ENCODE measurements at places on chromosomes 6 and 20. TPM values are rescaled to one million over a fixed set of nuclear protein-coding genes. Genes with fewer than 3 reads are reported as not detected.

DNA sequence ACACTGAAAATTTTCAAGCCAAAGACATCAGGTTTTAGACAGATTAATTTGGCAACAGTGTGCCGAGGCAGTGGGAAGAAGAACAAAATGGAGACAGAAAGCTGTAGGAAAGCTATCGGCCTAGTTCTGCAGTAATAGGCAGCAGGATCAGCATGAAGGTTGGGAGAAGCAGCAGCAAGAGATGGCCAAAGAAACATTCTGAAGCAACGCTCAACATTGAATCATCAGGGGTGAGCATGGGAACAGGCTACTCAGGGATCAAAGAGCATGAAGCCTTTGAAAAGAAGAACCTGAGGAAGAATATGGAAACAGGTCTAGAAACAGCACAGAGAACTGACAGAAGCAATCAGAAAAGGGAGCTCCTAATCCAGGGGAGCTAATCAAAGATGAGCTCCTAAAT is 7.1 kb upstream of the DST start:
- no peak overlapping the region for H3K4me3 ChIP-seq
- H3K27ac ChIP-seq = peak overlapping the region; percentile 16
- H3K4me1 ChIP-seq = peaks cover 13% of the 10 kb centered on the region
- no peaks in the 10 kb centered on the region for H3K27me3 ChIP-seq
- DNase-seq = peak; percentile 46

GRCh38 chr6:63441266-63441956 is 121.6 kb upstream of the LGSN start:
- DNase-seq = no peak
- H3K4me1 ChIP-seq = no peaks in the 10 kb centered on the region
- H3K27ac ChIP-seq = no peak overlapping the region
- no peak overlapping the region for H3K4me3 ChIP-seq

DNA sequence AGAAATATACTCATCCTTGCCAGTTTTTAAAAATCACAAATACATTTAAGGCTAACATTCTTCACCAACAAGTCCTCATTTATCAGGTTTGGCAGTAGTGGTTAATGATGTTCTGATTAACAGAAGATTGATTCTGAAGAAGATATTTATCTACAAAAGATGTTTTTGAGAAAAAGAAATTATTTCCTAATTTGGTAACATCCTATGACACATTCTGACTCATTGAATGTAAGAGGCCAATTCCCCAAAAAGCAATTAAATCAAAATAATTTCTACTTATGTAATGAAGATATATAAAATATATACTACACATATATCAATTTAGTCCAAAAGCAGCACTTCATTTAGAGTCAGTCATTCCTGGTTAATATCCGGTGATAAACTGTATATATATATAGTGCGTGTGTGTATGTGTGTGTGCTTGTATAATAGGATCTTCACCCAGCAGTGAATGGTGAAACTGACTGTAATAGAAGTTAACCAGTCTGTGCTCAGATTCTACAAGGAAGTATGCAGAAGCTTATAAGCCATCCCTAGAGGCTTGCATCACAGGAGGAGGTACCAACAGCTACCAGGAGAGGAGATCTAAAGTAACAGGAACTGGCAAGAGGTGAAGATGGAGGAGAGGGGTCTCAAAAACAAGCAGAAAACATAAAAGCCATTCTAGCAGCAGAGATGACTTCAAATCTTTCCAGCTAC is 82.9 kb upstream of the MARCKS start:
- H3K4me3 ChIP-seq = no peak overlapping the region
- no peaks in the 10 kb centered on the region for H3K36me3 ChIP-seq
- no peaks in the 10 kb centered on the region for H3K27me3 ChIP-seq

DNA sequence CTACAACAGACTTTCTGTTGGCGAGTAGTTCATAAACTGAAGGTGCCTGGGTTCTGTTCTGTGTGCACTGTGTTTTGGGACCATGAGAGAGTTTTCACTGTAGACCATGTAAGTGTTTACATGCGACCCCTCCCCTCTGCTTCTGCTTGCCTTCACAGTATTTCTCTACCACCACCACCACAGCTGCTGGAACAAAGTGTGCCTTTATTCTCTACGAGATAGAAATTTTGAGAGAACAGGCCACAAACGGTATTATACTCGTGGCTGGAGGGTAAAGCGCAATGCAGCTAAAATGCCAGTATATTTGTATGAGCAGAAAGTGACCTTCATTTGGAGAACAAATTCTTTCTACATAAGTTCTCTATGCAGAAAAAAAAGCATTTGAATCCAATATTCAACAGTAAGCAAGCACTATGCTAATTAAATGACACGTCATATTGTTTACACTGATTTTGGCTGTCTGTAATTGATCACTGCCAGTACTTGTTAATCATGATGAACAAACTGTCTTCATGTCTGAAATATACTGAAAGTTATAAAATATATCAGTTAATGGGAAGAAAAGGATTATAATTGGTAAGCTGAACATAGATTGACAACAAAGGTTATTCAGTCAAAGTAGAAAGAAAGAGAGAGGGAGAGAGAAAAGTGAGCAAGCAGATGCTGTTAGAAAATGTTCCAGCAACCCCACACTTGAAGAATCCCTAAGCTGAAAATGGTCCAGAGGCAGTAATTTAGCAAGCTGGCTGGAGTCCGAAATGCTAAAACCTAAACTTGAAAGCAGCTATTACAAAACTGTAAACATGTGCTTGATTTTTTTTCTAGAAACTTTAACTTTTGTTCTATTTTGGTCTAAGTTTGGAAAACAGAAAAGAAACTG is 8.8 kb downstream of the CLDN20 start:
- H3K27ac ChIP-seq = no peak overlapping the region
- no peaks in the 10 kb centered on the region for H3K4me1 ChIP-seq
- no peak overlapping the region for H3K4me3 ChIP-seq

DNA sequence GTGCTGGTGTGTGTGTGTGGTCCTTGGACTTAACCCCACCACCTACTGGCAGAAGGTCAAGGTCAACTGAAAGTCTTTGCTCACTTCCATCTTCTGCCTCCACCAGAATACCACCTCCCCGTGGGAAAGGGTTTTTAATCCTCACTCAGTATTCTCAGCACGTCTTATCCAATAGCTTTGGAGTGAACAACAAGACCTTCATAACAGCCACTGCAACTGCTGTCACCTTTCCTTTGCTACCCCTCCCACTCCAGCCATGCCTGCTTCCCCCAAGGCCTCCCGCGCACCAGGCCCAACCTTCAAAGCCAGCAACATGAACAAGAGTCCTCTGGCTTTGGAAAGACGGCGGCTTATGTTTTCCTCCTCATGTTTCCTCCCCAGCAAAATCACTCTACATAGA is 787 bp upstream of the BTN2A2 start:
- DNase-seq = no peak
- H3K4me1 ChIP-seq = peaks cover 5% of the 10 kb centered on the region
- no peaks in the 10 kb centered on the region for H3K27me3 ChIP-seq
- no peak overlapping the region for H3K4me3 ChIP-seq
- peaks cover under 1% of the 10 kb centered on the region for H3K36me3 ChIP-seq

The C6orf141 gene
- 24.1 TPM for polyA plus RNA-seq

The BEND6 gene
- polyA plus RNA-seq = 1.2 TPM

DNA sequence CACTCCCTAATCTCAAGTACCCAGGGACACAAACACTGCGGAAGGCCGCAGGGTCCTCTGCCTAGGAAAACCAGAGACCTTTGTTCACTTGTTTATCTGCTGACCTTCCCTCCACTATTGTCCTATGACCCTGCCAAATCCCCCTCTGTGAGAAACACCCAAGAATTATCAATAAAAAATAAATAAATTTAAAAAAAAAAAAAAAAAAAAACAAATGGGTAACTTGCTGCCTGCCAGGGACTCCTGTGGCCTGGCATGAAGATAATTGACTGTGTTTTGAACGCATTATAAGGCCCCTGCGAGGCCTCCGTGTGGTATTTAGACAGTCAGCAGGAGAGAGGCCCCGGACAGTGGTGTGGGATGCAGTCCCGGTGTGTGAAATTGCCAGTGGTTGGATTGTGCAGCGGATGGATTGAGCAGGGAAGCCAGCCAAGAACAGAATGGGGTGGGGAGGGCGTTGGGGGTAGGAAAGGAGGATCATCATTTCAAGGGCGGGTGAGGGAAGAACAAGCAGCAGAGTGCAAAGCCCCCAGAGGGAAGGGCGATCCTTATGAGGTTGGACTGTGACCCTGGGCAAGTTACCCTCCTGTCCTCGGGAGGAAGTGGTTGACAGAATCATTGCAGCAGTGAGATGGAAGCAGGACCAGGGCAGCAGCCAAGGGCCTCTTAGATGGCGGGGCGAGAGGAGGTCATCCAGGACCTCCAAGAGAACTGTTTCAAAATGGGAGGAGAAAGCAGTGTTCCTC is 43.3 kb downstream of the PPARD start:
- H3K4me1 ChIP-seq = peaks cover 21% of the 10 kb centered on the region
- no peaks in the 10 kb centered on the region for H3K36me3 ChIP-seq
- H3K27ac ChIP-seq = peak overlapping the region; percentile 69
- no peak overlapping the region for H3K4me3 ChIP-seq
- no peaks in the 10 kb centered on the region for H3K27me3 ChIP-seq
- DNase-seq = peak; percentile 83

The ZNF334 gene
- 29.6 TPM for polyA plus RNA-seq

The SPTLC3 gene
- 42.0 TPM for polyA plus RNA-seq

GRCh38 chr20:3041854-3042409 is 1.5 kb upstream of the GNRH2 start:
- peak overlapping the region; percentile 19 for H3K27ac ChIP-seq
- H3K27me3 ChIP-seq = no peaks in the 10 kb centered on the region
- H3K4me1 ChIP-seq = peaks cover 6% of the 10 kb centered on the region
- DNase-seq = no peak

The PRRT1 gene
- polyA plus RNA-seq = 5.3 TPM

DNA sequence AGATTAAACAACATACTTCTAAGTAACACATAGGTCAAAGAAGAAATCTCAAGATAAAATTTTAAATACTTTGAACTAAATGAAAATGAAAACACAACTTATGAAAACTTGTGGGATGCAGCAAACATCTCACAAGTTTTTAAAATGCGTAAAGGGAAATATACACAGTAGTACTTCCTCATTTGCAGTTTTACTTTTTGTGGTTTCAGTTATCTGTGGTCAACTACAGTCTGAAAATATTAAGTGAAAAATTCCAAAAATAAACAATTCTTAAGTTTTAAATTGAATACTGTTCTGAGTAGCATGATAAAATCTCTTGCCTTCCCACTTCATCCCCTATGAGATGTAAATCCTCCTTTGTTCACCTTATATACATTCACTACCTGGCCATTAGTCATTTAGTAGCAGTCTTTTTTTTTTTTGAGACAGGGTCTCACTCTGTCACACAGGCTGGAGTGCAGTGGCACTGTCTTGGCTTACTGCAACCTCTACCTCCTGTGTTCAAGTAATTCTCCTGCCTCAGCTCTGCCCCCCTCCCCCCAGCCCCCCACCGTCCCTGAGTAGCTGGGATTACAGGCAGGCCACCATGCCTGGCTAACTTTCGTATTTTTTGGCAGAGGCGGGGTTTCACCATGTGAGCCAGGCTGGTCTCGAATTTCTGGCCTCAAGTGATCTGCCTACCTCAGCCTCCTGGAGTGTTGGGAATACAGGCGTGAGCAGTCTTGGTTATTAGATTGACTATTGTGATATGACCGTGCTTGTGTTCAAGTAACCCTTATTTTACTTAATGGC is 154.6 kb upstream of the AHI1 start:
- no peak overlapping the region for H3K4me3 ChIP-seq
- H3K27me3 ChIP-seq = no peaks in the 10 kb centered on the region
- no peaks in the 10 kb centered on the region for H3K4me1 ChIP-seq
- no peak overlapping the region for H3K27ac ChIP-seq
- DNase-seq = no peak

DNA sequence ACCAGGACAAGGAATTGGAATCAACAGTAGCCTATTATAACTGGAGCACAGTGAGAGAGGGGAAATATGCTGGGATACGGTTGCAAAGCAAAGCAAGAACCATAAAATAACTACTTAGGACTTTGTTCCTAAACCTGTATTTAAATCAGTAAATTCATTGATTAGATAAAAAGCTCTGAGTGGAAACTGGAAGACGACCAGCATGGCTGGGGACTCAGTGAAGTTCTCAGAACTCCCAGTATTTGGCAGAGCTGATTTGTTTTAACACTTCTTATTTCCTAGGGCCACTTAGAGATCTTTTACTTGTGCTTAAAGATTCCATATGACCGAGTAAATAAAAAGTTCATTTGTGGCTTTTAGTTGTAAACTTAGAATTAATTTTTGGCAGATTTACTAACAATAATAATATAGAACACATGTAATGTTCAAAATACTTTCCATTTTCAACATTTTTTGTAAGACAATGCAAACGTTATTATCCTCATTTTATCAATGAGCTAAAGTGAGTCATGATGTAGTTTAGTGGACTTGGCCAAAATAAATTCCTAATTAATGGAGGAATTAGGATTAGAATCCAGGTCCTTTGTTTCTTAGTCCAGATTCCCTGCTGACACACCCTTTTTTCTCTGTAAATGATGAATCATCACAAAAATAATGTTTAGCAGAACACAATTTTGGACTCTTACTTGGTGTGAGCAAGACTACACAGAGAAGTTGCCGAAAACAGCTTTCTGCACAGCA is 392.9 kb downstream of the GJA1 start:
- no peaks in the 10 kb centered on the region for H3K36me3 ChIP-seq
- H3K4me3 ChIP-seq = no peak overlapping the region
- no peaks in the 10 kb centered on the region for H3K4me1 ChIP-seq
- H3K27me3 ChIP-seq = no peaks in the 10 kb centered on the region
- no peak overlapping the region for H3K27ac ChIP-seq
- DNase-seq = no peak

- H3K4me3 ChIP-seq = no peak overlapping the region
- no peaks in the 10 kb centered on the region for H3K36me3 ChIP-seq
- H3K27me3 ChIP-seq = no peaks in the 10 kb centered on the region
- no peaks in the 10 kb centered on the region for H3K4me1 ChIP-seq
- DNase-seq = peak; percentile 55
These were observed 12.9 kb downstream of the COX7A2 start for GRCh38 chr6:75230484-75231325.

DNA sequence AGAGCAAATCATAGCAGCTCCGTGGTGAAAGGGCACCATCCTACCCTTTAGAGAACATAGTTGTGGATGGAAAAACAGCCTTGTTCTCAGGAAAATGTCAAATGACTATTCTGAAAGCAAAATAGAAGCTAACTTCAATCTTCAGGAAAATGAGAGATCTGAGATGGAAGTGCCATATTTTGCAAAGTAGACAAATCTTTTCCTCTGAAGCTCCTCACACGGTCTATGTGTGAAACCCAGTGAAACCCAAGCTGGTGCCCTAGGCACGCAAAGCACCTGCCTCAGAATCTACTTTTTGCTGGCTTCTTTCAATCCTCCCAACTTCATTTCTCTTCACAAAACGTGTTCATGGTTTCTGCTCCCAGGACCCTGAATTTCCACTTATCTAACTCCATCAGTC is 325.2 kb upstream of the CDH4 start:
- DNase-seq = no peak
- H3K4me3 ChIP-seq = no peak overlapping the region
- H3K27me3 ChIP-seq = no peaks in the 10 kb centered on the region
- H3K36me3 ChIP-seq = no peaks in the 10 kb centered on the region
- H3K27ac ChIP-seq = no peak overlapping the region

DNA sequence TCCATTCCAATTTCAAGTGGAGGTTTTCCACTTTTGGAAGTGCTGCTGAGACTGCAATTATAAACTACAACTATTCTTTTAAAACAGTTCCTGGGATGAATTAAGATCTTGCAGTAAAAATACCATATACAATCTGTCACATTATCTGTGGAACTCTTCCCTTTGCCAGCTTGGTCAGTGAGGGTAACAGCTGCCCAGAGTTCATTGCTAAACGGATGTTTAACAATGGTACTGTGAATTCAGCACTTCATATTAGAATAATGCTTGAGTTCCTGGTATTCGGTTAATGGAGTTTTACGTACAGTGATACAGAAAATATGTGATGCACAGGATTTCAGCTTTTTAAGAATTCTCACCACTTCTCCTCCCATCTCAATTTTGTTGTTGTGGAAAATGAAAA is 51.5 kb downstream of the KCNS1 start:
- H3K27me3 ChIP-seq = no peaks in the 10 kb centered on the region
- no peak overlapping the region for H3K4me3 ChIP-seq
- no peak overlapping the region for H3K27ac ChIP-seq
- no peak for DNase-seq
- H3K4me1 ChIP-seq = no peaks in the 10 kb centered on the region

The SLC17A3 gene
- 0.43 TPM for polyA plus RNA-seq
